ENCODE measurements at places on chromosomes 2 and 18. TPM values are rescaled to one million over a fixed set of nuclear protein-coding genes. Genes with fewer than 3 reads are reported as not detected.

The NXPH2 gene
- total RNA-seq = not detected

The METTL4 gene
- 12.5 TPM for total RNA-seq

The MEP1B gene
- total RNA-seq = 2.6 TPM

The ANKRD36B gene
- total RNA-seq = 85.5 TPM

The VWA3B gene
- 6.7 TPM for total RNA-seq

The REG3G gene
- 1.7 TPM for total RNA-seq

The COPS8 gene
- total RNA-seq = 156 TPM

The SLC23A3 gene
- total RNA-seq = not detected

The KIDINS220 gene
- total RNA-seq = 97.5 TPM

The GAREM1 gene
- 5.1 TPM for total RNA-seq

The NPHP1 gene
- total RNA-seq = 14.7 TPM

The SDC1 gene
- 55.4 TPM for total RNA-seq

The CD28 gene
- 13.0 TPM for total RNA-seq

The CMPK2 gene
- 15.6 TPM for total RNA-seq

The DPY30 gene
- total RNA-seq = 39.2 TPM

The EN1 gene
- total RNA-seq = 1.2 TPM

The BMP10 gene
- 0.48 TPM for total RNA-seq

The SKA1 gene
- 2.9 TPM for total RNA-seq

The NEU2 gene
- total RNA-seq = not detected

The SLC11A1 gene
- total RNA-seq = 32.5 TPM

The DUSP19 gene
- 16.4 TPM for total RNA-seq

The IL37 gene
- total RNA-seq = not detected

The MRO gene
- 1.9 TPM for total RNA-seq

The ASAP2 gene
- total RNA-seq = 11.3 TPM

The TEX261 gene
- total RNA-seq = 27.4 TPM

The LYPD6 gene
- 22.4 TPM for total RNA-seq

The FOXI3 gene
- total RNA-seq = 1.7 TPM

The DNAJC27 gene
- 5.3 TPM for total RNA-seq

The AKAIN1 gene
- not detected for total RNA-seq

The LINC00305 gene
- total RNA-seq = not detected

The SPP2 gene
- not detected for total RNA-seq

The CREG2 gene
- 3.6 TPM for total RNA-seq

The C2orf66 gene
- total RNA-seq = 0.48 TPM

The ERICH2 gene
- not detected for total RNA-seq

The RMDN2 gene
- total RNA-seq = 31.8 TPM

The HJURP gene
- total RNA-seq = 3.9 TPM

The BAZ2B gene
- total RNA-seq = 108 TPM

All from umbilical cord (tissue), 2 donors.